ENCODE measurements at places on chromosomes 1 and 21. TPM values are rescaled to one million over a fixed set of nuclear protein-coding genes. Genes with fewer than 3 reads are reported as not detected.

DNA sequence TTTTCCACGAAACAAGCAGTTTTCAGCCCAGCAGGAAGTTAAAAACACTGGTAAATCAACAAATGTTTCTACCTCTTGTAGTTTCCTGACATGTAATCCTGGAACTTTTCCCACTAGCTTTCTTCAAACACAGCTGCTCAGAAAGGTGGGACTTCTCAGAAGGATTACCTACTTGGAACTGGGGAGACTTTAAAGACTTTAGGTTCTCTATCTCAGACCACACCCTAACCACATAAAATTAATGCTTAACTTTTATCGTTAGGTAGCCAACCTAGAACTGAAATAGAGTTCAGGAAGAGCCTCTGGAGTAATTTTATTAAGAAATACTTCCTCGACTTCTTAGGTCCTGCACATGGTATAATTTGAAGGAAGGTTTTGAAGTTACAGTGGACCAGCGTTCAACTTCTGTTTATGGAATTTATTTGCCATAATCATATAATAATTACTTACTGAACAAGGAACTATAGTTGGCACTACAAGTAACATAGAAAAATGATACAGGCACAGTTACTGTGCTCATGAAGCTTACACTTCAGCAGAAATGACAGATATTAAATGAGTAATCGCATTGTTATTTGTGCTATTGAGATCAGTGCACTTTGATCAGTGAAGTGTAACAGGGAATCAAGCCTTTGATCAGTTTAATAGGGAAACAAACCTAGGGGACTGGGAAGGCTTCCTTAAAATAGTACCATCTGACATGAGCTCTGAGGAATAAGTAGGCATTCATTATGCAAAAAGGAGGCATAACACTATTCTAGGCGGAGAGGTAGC is at the start of gene BCL2L15:
Gene BCL2L15, minus strand, starts transcription at position 180 of the 774 bp plus-strand sequence. CDS start 206 bp downstream, outside the sequence.
- DNase-seq: no peak

DNA sequence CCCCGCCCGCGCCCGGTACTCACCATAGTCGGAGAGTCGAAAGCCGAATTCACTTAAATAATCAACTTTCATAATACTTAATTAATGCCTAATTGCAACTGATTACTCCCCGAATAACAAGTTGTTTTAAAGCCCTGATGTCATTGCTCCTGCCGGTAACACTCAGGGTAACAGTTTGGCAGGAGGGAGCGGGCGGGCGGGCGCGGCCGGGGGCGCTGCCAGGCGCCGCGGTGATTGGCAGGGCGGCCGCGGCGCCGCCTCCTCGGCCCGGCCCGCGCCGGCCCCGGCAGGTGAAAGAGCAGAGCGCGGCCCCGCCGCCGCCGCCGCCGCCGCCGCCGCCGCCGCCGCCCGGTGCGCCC is 102.2 kb downstream of the CASZ1 start:
- DNase-seq: no peak

DNA sequence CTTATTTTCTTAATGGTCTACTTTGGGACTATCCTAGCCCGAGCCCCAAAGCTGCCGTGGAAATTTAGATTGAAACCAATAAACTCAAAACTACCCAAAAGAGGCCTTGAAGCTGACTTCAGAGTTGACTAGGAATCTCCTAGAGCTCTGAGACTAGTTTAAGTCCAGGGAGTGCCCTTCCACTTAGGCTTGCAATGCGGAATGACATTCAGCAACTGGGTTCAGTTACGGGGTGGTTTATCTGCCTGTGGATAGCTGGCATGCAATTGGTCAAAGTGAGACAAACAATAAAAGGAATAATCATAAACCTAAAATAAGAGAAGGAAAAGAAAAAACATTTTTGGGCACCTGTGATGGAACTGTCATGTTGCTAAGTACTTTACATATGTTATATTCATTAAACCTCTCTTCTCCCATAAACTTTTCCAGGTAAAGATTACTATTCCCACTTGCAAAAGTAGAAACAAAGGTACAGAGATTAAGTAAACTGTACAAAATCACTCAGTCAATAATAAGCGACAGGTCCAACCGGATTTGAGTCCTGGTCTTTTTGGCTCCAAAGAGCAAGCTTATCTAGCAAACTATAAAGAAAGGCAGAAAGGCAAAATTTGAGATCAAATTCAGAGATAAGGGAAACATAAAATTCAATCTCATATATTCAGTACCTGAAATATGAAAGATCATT is 56.5 kb downstream of the GPATCH2 start:
- DNase-seq: no peak

The TEKT2 gene
- 0.24 TPM for total RNA-seq

The LRRC42 gene
- 11.1 TPM for total RNA-seq

The SYT6 gene
- not detected for total RNA-seq

The SH2D1B gene
- 143 TPM for total RNA-seq
